ENCODE measurements at places on chromosomes 4 and X. TPM values are rescaled to one million over a fixed set of nuclear protein-coding genes. Genes with fewer than 3 reads are reported as not detected.

- no peak for DNase-seq
Measured at GRCh38 chr4:184906480-184907097, 80.8 kb upstream of the ACSL1 start.

The APOOL gene
- 10.2 TPM for total RNA-seq

DNA sequence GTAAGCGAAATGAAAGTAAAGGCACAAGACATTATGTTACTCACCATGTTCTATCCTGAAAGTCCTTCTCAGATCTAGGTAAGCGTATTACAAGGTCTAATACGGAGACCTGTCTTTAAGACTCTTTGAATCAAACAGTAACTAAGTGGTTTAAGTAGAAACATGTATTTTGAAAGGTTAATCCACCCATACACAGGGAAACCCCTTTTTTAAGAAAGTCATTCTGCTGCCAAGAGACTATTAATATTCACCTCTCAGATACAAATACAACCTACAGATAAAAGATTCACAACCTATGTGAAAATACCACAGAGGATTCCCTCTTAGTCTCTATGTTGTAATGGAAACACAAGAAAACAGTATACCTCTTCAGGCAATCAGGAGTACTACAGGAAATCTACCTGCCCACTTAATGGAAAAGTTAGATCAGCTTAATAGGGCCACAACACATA is 63.2 kb upstream of the TNIP3 start:
- DNase-seq, result no peak

The TXK gene
- total RNA-seq, result 0.27 TPM

The EDA gene
- total RNA-seq, result 4.8 TPM

GRCh38 chr4:20341134-20341738 is 89.5 kb downstream of the SLIT2 start:
- no peak for DNase-seq

DNA sequence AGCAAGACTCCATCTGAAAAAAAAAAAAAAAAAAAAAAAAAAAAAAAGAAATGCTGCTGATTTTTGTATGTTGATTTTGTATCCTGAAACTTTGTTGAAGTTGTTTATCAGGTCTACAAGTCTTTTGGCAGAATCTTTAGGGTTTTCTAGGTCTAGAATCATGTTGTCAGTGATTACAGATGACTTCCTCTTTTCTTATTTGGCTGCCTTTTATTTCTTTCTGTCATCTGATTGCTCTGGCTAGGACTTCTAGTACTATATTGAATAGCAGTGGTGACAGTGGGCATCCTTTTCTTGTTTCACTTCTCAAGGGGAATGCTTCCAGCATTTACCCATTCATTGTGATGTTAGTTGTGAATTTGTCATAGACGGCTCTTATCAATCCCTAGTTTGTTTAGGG is 334.4 kb downstream of the SPRY1 start:
- no peak for DNase-seq

GRCh38 chr4:79798047-79798446 is 275.0 kb downstream of the ANTXR2 start:
- no peak for DNase-seq
